Putamen (tissue), 1 donor: ENCODE measurements at places on chromosomes 2 and 18.

GRCh38 chr2:170425281-170425751 lies 247.4 kb downstream of the MYO3B start:
- DNase-seq: no peak

DNA sequence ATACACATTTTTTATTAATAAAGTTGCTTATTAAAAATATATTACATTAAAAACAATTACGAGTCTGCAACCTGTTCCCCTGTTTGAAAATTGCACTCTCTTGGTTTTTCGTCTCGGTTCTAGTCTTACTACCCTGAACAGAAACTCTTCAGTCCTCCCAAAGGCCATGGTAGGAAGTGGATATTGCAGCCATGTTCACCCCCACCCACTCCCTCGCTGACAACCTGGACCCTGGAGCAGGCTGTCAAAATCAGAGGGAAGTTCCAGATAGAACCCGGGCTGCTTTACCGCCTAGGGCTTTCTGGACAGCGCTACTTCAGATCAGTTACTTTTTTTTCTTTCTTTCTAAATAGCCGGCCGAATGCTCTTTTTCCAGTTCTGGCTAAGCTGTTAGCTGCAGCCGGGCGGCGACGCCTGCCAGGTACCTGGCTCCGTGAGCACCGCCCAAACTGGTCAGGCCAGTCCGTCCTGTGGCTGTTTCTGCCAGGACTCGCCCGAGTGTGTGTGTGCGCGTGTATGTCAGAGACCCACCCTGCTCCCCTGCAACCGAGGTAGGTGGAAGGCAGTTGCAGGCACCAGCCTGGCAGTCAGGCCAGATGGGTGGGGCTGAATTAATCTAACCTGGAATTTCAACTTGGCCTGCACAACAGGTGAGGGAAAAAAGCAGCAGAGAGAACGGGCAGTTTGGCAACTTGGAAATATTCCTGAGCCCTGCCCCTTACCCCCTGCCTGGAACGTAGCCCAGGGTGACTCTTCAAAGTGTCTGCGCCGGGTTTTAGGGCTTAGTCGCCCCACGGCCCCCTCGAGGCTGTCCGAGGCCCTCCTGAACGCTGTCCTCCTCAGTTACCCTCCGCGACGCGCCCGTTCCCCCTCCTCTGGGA lies 1.1 kb upstream of the TET3 start:
- DNase-seq: no peak

- DNase-seq: no peak
Measured at GRCh38 chr2:81283081-81283480, 978.5 kb upstream of the LRRTM1 start.

DNA sequence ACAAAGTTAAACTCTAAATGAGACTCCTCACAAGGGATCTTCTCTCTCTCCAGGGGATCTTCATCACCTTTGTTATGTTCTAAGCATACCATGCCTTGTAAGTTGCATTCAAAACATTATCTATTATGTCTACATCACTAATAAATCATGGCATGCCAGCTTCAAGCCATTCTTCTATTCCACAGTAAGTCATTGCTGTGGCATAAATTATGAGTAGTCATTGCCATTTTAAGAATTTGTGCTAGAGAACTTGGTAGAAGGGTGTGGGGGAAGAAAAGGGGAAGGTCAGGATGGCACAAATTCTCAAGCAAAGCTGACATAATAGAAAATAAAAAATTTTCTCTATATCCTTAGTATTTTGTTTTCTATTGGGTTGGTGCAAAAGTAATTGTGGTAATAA lies 33.5 kb downstream of the BARD1 start:
- no peak for DNase-seq

DNA sequence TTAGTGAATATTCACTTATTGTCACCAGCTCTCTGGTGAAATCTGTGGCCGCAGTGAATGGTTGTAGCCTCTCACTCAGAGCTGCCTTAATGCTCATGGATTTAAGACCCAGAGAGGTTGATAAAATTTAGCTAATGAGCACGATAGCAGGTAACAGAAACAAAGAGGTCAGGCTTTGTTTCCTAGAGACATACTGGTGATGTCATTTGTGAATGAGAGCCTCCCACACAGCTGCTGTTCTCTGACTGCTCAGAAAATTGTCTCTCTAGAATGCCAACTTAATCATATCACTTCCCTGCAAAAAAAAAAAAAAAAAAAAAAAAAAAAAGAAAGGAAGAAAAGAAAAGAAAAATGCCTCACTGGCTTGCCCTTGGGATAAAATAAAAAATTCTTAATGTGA lies 411.7 kb upstream of the MYT1L start:
- peak; percentile 45 for DNase-seq

DNA sequence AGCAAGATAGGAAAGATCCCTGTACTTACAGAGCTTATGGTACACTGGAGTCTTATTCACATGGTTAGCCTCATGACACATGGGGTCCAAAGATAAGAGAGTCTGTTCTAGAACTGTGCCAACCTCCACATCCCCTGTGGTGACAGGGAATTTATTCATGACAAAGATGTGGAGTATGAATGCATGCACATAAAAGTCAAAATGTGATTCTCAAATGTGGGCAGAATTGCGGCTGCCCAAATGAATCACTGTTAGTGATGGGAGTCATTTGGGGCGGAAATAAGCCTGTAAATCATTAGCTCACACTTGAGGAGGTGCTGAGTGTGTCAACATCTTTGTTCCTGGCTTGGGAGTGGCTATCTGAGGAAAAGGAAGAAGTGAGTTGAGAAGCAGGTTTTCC lies 560.6 kb downstream of the SLC4A3 start:
- DNase-seq: no peak

DNA sequence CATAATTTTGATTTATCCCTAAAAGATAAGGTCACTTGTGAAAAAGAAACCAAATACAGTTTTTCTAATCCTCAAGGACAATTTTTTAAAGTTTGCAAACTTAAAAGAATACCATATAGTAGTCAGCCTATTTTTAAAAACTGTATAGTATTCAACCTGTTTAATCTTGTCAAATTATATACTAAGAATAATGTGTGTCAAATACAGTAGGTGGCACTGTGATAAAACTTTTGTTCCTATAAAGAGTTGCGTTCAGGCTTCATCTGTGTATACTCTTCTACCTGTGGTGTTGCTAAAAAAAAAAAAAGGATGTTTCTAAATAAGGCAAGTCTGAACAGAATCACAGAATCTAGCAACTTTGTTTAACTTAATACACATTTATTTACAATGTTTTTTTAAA lies 68.6 kb downstream of the CCDC138 start:
- no peak for DNase-seq

GRCh38 chr18:76458522-76459311 lies 36.3 kb downstream of the ZNF516 start:
- DNase-seq: no peak

DNA sequence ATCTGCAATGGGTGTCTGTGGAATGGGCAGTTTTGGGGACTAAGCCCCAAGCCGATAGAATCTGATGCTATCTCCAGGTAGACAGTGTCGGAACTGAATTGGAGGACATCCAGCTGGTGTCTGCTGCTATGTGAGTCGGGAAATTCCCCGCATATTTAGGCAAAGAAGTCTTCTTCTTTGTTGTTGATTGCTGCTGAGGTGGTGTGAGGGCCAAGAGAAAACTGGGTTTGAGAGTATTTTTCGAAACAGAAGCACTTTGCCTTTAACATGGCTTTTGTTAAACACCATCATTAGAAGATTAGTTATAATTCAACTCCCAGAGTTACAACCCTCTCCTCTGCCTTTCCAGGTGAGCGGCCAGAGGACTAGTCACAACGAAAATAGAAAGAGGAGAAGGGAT lies 49.4 kb upstream of the ACTR3 start:
- DNase-seq: no peak

- DNase-seq: no peak
Measured at GRCh38 chr2:101398116-101398821, 11.0 kb upstream of the CREG2 start.

- DNase-seq: no peak
Measured at GRCh38 chr18:37869051-37869450, 303.5 kb upstream of the CELF4 start.

DNA sequence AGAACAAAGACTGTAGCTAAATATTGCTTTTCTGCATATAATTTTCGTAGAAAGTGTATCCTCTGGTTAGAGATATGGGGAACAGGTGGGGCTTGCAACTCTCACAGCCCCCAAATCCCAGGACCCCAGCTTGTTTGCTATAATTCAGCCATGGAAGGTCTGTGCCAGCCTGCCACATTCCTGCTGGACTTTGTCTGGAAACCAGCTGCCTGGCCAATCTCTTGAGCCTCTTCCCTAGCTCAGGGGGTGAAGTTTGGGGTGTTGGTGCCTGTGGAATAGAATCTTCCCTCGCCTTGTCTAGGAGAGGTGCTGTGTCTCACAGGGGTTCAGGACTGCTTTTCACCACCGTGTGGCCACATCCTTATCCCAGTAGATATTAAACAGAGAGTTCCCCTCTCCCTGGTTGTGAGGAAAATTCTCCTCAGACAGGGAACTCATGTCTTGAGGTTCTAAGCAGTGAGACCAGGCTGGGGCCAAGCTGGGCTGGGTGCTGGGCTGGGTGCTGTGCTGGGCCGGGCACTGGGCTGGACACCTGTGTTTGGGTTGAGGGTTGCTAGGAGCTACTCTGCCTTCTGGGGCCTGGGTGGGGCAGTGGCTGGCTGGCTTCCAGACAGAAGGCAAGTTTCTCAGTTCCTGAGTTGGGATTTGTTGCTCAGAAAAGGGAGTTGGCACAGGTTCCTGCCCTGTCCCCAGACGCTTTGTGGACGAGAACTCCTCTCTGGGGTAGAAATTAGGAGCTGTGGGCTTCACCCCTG lies 12.3 kb downstream of the TOGARAM2 start:
- no peak for DNase-seq

GRCh38 chr18:13641551-13642439 lies 84.6 kb downstream of the FAM210A start:
- no peak for DNase-seq

DNA sequence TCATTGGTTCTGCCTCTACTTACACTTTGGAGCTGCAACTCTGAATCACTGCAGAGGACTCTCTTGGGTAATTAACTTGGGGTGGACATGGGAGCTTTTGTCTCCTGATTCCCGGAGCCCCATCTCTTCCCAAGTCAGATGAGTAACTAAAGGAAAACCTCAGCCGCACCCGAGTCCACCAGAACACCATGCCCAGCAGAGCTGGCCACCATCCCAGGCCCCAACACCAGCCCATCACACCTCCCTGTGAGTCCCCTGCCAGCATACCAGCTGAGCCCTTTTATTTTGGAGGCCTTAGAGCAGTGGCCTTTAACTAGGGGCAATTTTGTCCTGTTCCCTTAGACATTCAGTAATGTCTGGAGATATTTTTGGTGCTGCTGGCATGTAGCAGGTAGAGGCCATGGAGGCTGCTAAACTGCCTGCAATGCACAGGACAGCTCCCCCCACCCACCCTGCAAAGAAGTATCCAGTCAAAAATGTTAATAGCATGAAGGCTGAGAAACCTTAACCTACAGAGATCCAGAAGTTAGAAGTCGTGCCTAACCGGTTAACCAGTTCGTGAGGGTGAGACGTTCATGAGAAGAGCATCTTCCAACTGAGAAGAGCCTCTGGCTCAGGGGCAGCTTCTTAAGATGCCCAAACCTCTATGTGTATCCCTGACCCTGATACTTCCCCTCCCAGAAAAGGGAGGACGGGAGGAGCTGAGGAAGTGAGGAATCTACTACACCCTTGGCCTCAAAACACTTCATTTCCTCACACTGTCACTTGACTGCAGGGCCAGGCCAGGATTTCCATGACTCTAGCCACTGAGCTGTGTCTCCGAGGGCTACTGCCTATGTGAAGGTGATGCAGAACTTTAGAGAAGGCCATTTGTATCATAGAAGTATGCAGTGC lies 139.9 kb upstream of the EPAS1 start:
- DNase-seq: no peak

GRCh38 chr2:85954590-85955458 lies 66.0 kb upstream of the ST3GAL5 start:
- DNase-seq: no peak

DNA sequence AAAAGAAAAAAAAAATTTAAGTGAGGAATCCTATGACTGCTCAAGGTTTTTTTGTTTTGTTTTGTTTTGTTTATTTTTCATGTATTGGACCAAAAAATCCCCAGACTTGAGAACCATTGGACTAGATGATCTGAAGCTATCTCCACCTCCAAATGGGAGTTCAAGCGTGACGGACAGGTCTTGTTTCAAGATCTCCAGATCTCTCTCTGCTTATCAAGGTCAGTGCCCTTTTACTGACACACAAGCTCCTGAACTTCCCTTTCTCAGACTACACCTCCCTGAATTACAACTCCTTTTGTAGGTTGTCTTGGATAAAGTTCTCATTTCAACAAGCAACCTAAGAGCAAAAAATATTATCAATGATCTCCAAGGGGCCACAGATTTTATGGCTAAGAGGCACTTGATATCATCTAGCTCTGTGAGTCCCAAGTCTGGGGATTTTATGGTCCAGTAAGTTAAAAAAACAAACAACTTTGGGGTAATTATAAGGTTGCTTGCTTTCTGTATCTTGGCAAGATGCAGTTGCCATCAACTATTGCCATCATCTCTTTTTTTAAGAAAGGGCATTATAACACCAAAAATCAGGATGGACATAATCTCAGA lies 396.0 kb upstream of the ATP5MC3 start:
- no peak for DNase-seq

GRCh38 chr2:213108308-213108707 lies 43.1 kb downstream of the IKZF2 start:
- no peak for DNase-seq

DNA sequence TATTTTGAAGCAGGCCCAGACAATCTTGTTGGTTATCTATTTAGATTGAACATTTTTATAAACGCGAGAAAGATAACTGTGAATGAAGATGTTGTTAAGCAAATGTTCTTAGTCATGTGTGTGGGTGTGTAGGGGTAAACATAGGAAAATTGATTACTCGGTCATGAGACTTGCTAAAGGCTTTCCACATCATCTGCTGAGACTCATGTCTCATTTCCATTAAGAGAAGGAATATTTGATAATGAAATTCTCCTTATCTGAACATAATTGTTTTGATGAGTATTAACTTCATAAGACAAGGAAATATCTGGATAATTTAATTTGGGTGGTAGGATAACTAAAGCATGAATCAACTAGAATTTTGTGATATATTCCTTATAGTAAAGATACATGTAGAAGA lies 19.7 kb downstream of the CCDC102B start:
- DNase-seq: no peak

- DNase-seq: no peak
Measured at GRCh38 chr2:164826293-164827243, 15.1 kb downstream of the COBLL1 start.

- DNase-seq: peak; percentile 70
Measured at GRCh38 chr2:42138163-42139015, 30.8 kb upstream of the EML4 start.

GRCh38 chr2:43269706-43270105 lies 43.3 kb upstream of the ZFP36L2 start:
- DNase-seq: no peak

GRCh38 chr18:26405190-26405801 lies 143.1 kb downstream of the KCTD1 start:
- DNase-seq: peak; percentile 25

GRCh38 chr18:11323359-11323819 lies 174.0 kb upstream of the PIEZO2 start:
- DNase-seq: no peak

DNA sequence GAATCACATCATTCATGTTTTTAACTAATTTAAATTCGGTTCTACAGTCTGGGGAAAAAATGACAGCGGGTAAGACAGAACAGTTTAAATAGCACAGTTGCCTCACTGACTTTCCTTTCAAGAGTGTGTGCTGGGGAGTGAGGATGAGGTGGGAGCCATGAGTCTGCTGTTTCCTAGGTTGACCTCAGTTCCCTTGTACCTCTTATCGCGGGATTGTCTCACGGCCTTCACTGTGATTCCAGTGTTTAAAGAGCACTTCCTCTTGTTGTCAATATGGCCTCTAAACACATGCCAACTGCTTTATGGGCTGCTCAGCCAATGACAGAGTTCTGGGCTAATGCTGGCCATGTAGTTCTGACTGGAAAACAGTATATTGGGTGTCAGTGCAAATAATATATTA lies 41.6 kb upstream of the ALMS1 start:
- DNase-seq: peak; percentile 67
